ENCODE measurements at places on chromosomes 3 and 15.

DNA sequence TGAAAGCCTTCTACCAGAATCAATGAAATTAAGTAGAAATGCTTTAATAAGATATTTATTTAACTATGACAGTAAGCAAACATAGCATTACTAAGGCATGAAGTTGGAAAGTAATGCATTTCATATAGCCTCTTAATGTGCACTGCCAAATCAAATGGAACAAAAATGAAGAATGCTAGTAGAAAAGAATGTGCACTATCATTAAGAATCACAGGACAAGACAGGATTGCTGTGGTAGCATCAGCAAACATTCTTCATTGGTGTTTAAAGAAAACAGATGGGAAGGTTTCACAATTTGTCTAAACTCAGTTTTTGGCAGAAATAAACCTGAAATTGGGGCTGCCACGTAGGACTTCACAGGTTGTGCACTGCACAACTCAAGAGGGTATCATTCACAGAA lies 168.9 kb downstream of the CNTN3 start:
- peak; percentile 14 for DNase-seq

DNA sequence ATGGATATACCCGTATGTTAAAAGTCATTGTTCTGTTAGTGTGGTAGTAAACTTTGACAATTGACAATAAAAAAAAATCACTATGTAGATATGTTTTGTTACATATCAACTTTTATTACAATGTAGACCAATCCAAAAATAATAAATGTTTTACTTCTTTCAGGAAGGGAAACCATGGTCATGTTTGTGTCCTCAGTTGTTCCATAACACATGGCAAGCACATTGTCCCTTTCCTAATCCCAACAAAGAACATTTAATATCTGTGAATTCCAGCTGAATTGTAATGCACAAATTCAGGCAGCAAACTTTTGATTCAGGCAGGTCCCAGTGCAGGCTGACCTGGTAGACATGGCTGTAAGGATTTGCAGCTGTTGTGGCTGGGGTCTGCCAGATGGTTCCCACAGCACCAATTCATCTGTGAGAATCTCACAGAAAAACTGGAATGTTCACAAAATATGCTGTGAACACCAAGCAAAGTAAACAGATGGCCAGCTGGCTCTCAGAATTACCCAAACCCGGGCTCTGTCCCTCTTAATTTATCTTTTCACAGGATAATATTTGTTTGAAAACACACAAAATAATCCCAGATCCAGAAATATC lies 1.9 kb upstream of the SPG21 start:
- no peak for DNase-seq

GRCh38 chr15:66184492-66184891 lies 69.1 kb downstream of the MEGF11 start:
- DNase-seq: no peak

DNA sequence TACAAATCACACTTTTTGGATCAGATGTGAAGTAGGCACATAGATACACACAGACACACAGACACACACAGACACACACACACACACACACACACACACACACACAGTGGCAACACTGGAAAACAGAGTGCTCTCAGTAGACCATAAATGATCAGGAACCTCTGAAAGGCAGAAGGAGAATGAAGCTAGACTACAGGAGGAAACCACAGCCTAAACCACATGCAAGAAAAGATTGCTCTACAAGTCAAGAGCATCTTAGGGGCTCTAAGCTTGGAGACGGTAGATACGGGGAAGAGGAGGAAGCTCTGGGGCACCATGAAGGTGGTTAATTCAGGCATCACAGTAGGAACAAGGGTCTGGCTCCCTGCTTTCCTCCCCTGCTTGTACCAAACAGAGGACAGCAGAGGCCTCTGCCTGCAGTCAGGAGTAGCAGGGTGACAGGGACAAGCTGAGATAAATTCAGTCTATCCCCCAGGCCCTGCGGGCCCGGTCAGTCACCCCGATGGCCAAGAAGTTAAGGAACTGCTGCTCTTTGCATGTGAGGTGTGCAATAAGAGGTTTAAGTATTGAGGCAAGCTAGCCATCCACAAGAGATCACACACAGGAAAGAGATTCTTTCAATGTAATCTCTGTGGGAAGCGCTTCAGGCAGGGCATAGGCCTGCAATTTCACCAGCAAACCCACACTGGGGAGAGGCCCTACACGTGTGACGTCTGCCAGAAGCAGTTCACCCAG lies 23.5 kb upstream of the ARPIN start:
- no peak for DNase-seq

DNA sequence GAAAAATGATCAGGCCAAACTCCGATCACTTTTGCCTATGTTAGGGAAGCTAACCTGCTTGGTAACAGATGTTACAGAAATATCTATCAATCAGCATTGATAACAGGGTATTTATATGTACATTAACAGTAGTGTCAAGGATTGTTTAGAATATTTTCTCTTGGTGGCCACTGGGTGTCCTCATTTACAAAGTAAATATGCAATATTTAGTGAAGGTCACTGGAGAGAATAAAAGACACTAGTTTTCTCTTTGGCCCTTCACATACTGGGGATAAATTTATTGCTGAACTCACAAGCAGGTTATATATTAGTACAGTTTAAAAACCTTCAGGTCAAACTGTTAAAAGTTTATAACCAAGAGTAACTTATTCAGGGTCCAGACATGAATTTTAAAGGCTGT lies 69.0 kb downstream of the TIGIT start:
- DNase-seq: peak; percentile 25

- DNase-seq: peak; percentile 90
These were observed 380.6 kb upstream of the C2CD4B start for GRCh38 chr15:62545467-62546227.

GRCh38 chr3:121995161-121996137 lies 26.6 kb downstream of the ILDR1 start:
- DNase-seq: peak; percentile 74

DNA sequence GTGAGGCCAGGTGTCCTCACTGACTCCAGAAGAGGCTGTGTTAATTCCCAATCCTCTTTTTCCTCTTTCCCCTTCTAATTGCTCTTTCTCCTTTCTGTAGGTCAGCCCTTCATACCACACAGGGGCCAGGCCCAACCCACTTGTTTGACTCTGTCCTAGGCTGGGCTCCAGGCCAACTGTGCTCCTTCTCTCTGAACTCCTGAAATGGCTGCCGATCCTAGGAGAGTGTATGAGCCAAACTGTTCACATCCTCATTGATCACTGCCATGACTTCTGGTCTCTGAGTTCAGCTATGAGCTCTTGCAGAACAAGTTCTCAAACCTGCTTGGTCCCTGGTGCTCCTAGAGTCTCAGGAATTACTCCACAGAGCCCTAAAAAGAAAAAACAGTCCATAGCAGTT lies 145.1 kb downstream of the VGLL4 start:
- peak; percentile 85 for DNase-seq

GRCh38 chr3:184399410-184399809 lies 19.6 kb downstream of the CHRD start:
- peak; percentile 95 for DNase-seq

GRCh38 chr3:37262816-37263393 lies 88.5 kb upstream of the LRRFIP2 start:
- DNase-seq: peak; percentile 37

DNA sequence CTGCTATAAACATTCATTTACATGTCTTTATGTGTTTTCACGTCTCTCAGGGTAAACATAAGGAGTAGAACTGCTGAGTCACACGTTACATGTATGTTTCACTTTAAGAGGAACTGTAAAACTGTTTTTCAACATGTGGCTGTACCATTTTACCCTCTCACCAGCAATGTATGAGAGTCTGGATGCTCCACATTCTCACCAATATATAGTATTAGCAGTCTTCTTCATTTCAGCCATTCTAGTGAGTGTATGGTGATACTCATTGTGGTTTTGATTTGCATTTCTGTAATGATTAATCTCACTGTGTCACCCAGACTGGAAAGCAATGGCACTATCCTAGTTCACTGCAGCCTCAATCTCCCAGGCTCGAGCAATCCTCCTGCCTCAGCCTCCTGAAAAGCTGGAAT lies 37.1 kb downstream of the PHC3 start:
- no peak for DNase-seq

DNA sequence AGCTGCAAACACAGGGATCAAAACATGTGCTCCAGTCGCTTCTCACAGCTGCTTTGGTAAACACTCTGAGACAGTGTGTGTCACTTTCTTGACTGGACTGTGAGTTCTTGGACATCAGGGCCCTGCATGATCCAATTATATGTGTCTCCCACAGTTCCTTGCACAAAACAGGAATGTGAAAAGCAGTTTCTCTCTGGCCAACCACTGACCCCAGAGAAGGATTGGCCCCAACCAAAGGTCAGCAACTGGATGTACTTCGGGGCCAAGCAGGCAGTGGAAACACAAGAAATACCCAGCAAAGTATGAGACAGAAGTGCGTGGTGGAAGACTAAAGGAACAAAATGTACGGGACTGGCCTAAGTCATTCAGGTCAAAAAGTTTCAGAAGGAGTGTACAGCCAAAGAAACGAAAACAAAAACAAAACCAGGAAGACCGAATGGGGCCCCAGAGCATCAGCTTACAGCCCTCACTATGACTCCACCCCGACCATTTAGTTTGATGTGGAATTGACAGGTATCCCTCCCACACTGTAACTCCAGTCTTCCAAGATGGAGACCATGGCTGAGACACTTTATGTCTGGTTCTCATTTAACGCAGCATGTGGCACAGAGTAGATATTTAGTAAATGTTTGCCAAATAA lies 76.7 kb upstream of the LPP start:
- DNase-seq: no peak

DNA sequence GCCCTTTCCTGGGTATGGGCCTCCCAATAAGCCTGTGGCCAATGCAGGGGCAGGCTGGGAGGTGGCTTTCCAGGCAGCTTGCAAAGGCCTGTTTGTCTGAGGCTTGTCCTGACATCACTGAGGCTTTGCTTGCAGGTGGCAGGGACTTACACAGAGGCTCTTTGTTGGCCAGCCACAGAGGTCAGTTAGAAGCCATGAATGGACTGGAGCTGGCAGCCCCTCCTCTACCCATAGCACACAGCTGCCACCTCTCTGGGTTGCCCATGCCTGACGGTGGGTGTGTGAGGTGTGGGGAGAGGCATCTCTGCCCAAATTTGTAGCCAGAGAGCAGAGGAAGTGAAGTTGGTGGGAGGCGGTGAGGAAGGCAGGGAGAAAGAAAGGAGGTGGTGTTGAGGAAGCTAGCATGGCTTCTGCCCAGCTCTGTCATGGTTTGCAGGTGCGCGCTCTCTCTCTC lies 17.1 kb downstream of the LIMD1 start:
- no peak for DNase-seq

GRCh38 chr15:41843571-41843970 lies 4.9 kb downstream of the PLA2G4B start:
- DNase-seq: no peak

- peak; percentile 30 for DNase-seq
These were observed 114.0 kb downstream of the MAGI1 start for GRCh38 chr3:65924762-65925161.

DNA sequence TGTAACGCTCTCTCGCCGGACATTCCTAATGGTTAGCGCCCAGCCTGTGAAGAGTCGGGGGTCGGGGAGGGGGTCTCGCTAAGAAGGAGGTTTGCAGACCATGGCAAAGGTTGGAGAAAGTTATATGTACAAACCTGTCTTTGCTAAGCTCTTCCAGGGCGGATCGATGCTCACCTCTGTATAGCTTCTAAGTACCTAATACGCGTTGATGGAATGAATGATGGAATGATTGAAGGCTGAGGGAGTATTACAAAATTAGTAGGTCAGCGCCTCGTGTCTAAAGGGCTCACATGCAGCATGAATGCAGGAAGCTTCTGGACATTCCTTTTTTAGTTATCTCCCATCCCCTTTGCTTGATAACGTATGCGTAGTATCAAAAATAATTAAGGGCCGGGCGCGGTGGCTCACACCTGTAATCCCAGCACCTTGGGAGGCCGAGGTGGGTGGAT lies 305 bp upstream of the KPNA1 start:
- DNase-seq: no peak

- DNase-seq: no peak
These were observed 184.5 kb downstream of the FNDC3B start for GRCh38 chr3:172223870-172224269.

- no peak for DNase-seq
These were observed 261.3 kb upstream of the NR2E3 start for GRCh38 chr15:71549091-71549490.

- DNase-seq: peak; percentile 95
These were observed 773.1 kb upstream of the NR2F2 start for GRCh38 chr15:95557226-95558046.

DNA sequence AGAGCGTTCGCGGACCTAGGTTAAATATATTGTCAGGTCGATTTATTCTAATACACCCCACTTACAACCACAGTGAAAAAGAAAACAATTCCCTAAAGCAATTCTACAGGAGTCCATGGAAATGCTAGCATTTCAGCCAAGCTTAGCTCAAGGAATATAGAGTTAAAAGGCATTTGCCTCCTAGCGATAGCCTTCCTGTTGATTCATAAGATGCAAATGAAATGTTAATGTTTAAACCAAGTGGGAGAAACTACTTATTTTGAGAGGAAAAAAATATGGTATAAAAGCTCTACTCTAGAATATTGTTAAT lies 1.7 kb upstream of the ALCAM start:
- DNase-seq: no peak

- DNase-seq: no peak
These were observed 7.8 kb downstream of the SCAMP2 start for GRCh38 chr15:74865316-74865715.

DNA sequence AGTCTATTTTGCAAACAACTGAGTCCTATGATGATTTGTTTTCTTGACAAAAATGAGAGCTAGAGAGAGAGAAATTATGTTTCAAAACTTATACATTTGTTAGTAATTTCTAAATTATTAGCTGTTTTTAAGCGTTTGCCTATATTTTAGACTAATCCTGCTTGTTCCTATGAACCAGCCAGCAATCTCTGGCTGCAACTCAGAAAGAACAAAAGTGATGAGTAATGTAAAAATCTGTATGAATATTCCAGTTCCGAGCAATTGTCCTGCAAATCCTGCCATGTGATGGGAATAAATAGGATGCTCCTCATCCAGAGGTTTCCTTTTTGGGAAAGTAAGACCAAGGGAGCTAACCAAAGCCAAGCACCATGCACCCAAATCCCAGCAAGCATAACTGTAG lies 228.3 kb upstream of the GBE1 start:
- DNase-seq: no peak

DNA sequence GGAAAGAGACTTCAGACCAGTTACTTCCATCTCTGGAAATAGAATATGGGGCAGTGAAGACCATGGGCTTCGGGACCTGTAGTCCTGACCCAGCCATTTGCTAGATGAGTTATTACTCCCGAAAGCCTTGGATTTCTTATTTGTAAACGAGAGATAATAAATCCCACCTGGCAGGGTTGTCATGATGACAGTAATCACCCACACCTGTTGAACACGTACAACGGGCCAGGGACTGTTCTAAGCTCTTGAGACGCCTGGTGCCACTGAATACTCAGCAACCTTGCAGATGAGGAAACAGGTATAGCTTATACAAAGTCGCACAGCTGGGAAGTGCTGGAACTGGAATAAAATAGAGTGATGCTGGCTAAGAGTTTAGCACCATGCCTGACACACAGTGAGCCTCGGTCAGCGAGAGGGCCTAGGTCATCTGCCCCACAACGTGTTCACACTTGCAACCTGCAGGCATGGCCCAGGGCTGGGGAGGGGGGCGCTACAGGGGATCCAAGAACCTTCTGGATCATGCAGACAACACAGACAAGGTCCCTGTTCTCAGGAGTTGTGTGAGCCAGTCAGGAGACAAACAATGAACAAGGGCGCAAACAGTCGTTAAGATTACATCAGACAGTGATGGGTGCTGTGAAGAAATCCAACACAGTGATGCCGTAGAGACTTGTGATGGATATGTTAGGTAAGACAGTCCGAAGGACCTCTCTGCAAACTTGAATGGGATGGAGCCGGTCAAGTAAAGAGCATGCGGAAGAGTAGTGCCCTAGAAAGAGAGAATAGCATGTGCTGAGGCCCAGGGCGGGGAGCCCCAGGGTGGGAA lies 89.2 kb downstream of the CORO2B start:
- no peak for DNase-seq
